ENCODE measurements at places on chromosomes 11 and 22.
A peak's percentile ranks its signal among the peaks of the same experiment; 100 is the strongest.

DNA sequence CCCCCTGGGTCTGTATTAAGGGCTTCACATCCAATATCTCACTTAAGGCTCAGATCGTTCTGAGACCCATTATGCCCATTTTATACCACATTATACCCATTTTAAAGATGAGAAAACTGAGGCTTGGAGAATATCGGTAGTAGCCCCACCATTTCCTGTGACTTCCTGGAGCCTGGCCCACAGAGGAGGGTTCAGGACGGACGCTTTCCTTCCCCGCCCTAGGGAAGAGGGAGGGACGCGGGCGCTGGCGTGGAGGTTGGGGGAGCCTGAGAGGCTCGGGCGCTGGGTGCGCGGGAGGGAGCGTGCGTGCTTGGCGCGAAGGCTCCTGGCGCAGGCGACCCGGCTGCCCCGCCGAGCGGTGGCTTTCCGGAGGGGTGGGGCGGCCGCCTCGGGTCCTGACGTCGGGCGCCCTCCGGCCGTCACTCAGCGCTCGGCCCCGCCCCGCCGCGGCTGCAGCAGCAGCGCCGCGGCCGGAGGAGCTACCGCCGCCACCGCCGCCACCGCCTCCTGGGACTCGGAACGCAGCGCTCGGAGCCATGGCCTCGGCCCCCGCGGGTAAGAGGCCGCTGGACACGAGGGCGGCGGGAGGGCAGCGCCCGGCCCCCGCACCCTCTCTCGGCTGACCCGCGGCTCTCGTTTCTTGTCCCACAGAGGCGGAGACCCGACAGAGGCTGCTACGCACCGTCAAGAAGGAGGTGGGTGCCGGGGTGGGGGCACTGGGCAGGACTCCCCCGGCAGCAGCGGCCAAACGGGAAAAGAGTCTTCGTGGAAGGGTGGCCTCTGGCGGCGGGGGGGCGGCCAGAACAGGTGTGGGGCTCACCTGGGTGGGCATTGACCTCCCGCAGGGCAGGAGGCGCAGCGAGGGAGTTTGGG lies at the start of gene SGSM1:
Gene SGSM1 (plus strand): TSS at position 422 of the 873 bp plus-strand sequence. CDS start 115 bp downstream, at position 537.
- peak; percentile 81 for DNase-seq

- DNase-seq, result no peak
Observed at GRCh38 chr11:57222239-57222638, 14.8 kb downstream of the APLNR start.

GRCh38 chr11:29272019-29272654 lies 744.7 kb downstream of the KCNA4 start:
- DNase-seq, result no peak

GRCh38 chr11:102318469-102318868 lies 1.2 kb downstream of the BIRC3 start:
- DNase-seq, result no peak

DNA sequence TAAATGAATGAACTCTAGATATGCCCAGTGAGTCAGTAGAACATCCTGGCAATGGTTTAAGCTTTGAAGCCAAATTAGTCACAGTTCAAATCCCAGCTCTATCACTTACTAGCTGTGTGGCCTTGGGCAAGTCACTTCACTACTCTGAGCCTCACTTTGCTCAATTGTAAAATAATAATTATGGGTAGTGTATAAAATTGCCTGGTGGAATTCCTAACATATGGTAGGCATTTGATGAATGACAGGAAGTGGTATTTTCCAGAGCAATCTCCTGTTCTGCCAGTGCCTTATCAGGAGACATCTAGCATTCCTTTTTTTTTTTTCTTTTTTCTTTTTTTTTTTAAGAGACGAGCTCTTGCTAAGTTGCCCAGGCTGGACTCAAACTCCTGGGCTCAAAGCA lies 13.0 kb downstream of the SCN4B start:
- DNase-seq, result no peak

DNA sequence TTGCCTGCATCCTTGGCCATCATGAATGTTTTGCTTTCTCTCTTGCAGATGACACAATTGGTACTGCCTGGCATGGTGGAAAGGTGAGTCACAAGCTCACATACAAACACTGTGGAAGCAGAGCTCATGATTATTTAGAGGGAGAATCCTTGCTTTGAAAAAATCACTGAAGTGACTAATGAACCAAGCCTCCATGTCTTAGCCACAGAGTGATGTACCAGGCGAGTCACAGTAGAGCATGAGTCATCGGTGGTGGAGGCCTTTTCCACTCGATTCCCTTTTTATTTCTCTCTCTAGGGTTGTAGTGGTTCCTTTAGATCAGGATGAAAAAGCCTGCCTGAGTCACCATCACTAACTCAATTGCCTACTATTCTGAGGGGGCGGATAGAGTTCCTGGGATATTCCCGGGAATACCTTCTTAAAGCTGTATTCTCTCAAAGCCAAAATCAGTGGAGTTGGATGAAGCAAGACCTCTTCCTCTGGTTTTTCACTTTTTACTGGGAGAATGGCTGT lies 49.6 kb upstream of the ALKBH3 start:
- DNase-seq, result no peak

GRCh38 chr11:3132831-3133260 lies 32.3 kb downstream of the OSBPL5 start:
- no peak for DNase-seq

- DNase-seq, result no peak
Observed at GRCh38 chr11:65802841-65803240, 16.0 kb downstream of the OVOL1 start.

- DNase-seq, result peak; percentile 27
Observed at GRCh38 chr22:49994361-49995040, 18.1 kb downstream of the IL17REL start.

DNA sequence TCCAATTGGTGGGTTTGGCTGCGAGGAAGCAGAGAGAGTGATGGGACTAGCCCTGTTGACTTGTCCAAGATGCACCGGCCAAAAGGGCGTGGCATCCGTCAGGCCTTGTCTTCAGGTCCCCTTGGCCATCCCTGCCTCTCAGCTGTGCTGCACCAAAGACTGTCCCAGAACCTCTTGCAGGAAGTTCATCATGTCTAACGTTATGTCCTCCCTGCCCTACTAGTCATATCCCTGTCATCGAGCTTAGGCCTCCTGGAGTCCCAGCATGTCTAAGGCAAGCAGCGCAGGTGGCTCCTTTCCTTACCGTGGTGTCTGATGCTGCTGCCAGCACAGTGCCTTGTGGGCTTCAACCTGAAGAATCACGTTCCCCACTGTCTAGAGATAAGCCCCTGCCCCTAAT lies 51.2 kb downstream of the NECTIN1 start:
- no peak for DNase-seq

- DNase-seq, result no peak
Observed at GRCh38 chr22:33299245-33299956, 241.2 kb upstream of the SYN3 start.

GRCh38 chr22:42889304-42889703 lies 32.2 kb upstream of the ARFGAP3 start:
- DNase-seq, result no peak

DNA sequence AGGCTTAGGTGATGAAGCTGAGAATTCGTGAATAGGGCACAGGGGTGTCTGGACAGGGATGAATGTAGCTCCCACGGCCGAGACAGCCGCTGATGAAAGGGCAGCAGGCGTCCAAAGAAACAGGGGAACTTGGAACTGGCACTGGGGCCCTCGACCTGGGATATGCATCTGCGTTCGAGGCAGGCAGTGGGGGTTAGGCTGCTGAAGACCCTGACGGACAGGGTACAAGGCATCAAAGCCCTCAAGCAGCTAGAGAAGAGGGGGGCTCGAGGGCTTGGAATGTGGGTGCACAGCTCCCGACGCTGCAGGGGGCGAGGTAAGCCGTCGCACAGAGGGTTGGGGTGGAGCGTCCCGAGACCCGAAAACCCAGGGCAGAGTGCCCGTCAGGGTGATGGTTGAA lies 6.9 kb upstream of the SYT8 start:
- DNase-seq, result no peak

DNA sequence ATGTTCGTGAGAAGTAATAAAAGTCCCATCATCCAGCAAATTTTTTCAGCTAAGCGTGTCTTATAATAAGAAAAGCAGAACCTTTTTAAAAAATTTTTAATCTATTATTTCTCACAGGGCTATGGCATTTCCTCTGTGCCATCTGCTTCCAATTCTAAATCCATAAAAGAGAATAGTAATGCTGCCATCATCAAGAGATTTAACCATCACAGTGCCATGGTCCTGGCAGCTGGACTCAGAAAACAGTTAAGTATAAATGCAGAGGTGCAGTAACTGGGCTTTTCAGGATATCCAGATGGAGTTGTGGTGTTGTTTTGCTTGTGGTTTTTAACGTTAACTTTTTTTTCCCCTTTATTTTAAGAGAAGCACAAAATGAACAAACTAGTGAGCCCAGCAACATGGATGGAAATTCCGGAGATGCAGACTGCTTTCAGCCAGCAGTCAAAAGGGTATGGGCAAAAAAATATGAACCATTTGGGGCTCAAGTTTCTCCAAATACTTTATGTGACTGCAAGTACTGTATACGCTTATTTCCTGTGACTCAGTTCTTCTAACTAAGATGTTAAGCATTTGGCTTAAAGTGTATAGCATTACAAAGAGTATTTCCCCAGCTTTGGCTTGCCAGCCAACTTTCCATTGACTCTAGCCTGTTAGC lies 25.2 kb downstream of the GTF2H1 start:
- DNase-seq, result no peak

GRCh38 chr11:1547467-1548098 lies 24.5 kb downstream of the DUSP8 start:
- no peak for DNase-seq

DNA sequence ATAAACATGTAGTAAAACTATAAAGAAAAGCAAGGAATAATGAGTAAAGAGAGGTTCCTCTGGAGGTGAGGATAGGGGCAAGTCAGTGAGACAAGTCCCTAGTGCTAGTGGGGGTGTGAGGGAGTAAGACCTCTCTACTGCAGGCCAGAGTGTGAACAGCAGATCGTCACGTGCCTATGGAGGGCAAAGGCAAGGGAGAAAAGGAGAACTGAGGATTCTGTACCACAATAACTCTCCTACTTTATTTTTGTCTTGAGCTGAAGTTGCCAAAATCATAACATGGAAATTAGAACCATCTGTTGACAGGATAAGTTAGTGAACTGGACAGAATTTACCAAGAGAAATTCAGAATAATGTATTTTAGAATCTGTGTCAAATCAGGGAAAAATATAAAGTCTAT lies 77.6 kb downstream of the ENTHD1 start:
- DNase-seq, result no peak

- DNase-seq, result no peak
Observed at GRCh38 chr11:41795004-41795403, 335.6 kb upstream of the LRRC4C start.

DNA sequence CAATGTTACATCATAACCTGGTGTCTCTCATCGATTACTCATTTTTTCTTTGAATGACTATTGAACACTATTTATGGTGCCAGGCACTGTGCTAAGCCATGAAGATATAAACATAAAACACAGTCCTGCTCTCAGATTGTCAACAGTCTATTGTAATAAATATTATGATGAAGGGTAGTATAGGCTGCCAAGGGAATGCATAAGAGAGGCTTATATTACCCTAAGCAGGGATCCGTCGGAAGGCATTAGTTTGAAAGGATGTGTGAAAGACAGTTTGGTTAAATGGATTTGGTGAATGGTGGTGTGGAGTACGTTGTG lies 7.2 kb upstream of the CCDC90B start:
- DNase-seq, result no peak

DNA sequence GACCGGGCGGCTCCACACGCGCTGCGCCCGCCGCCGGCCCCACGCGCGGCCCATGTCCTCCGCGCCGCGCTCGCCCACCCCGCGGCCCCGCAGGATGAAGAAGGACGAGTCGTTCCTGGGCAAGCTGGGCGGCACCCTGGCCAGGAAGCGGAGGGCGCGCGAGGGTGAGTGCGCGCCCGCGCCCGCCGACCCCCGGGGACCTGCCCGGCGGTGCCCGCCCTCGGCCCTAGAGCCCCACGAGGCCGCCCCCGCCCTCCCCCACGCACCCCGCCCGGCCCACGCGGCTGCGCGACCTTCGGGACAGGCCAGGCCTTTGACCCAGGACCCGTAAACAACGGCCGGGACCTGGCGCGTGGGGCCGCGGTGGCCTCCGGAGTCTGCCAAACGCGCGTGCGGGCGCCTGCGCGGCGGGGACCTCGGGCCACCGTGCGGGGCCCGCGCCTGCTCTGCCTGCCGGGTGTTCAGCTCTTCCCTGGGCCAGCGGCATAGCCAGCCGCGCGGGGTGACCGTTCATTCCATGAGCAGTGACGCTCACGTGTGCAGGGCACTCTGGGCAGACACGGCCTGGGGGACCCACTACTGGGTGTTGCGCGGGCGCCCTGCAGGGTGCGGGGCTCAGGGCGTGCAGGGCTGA lies at the start of gene PARVB:
Gene PARVB (plus strand): TSS at position 15 of the 634 bp plus-strand sequence. CDS start 38 bp downstream, at position 53.
- peak; percentile 34 for DNase-seq

Measured in activated CD4-positive, CD25-positive, alpha-beta regulatory T cell treated with anti-CD3 and anti-CD28 coated beads, Interleukin-2, amount 50 U/mL, for 72 hours (primary cell).